HuH-7.5 (cell line): ENCODE measurements at places on chromosomes 11 and 22.

DNA sequence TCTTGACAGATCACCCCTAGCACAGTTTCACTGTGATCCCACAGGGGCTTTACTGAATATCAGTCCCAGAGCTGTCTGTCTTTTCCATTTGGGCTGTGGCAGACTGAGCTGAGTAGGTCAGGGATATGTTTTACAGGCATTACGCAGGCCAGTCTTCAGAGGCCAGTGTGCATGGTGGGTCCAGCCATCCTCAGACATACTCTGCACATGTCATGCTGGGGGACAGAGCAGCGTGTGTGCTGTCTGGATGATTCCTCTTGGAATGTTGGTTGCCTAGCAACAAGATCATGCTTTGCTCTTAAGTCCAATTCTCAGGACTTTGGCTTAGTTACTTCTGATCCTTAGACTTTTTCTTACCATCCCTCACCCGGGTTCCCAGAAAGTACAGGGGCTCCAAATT is 736.5 kb downstream of the DLG2 start:
- no peak for DNase-seq

DNA sequence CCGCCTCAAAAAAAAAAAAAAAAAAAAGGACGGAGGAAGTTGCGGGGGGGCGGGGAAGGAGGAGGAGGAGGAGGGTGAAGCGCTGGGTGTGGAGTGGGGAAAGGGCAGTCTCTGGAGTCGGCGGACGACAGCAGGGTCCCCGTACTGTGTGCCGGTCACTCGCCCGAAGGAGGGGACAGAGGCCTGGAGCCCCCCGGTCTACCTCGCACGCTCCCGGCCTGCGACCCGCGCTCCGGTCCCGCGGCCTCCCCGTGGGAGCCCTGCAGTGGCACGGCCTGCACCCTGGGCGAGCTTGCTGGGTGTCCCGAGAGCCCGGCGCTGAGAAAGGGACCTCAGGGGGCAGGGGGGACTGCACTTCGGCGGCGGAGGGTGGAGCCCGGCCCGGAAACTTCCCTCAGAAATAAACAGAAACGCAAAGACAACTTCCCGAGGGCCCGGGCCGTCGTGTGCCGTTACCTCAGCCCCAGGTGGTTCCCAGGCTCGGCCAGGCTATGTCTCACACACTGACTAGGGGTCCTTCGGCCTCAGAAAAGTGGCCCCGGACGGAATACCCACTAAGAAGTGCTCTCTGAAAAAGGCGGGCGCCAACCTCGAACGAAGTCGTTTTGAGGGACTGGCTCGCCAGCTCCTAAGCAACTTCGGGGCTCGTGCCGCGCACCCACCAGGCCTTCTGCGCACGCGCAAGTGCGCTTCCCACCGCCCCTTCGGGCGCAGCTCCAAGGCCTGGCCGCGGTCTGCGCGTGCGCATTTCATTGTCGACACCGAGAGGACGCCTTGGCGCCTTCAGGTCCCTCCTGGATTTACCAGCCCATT is at the start of gene MAJIN:
Gene MAJIN (minus strand): TSS at position 688 of the 813 bp plus-strand sequence. CDS start 12,703 bp downstream, outside the sequence.
- no peak for DNase-seq

GRCh38 chr11:126466236-126467045 is 111.0 kb downstream of the ST3GAL4 start:
- DNase-seq: no peak

- DNase-seq: peak; percentile 100
Measured at GRCh38 chr11:69700278-69701140, 3.3 kb downstream of the FGF19 start.

- DNase-seq: no peak
Measured at GRCh38 chr11:7977232-7977917, 9.8 kb upstream of the EIF3F start.

GRCh38 chr22:38694940-38695339 is 5.8 kb downstream of the JOSD1 start:
- no peak for DNase-seq

GRCh38 chr11:125433454-125434121 is 62.5 kb downstream of the FEZ1 start:
- DNase-seq: peak; percentile 31

- DNase-seq: peak; percentile 73
Measured at GRCh38 chr11:71153005-71153390, 99.4 kb downstream of the SHANK2 start.

- DNase-seq: no peak
Measured at GRCh38 chr11:128898580-128899344, 7.6 kb downstream of the KCNJ5 start.

GRCh38 chr11:20839231-20839630 is 169.8 kb downstream of the NELL1 start:
- no peak for DNase-seq

DNA sequence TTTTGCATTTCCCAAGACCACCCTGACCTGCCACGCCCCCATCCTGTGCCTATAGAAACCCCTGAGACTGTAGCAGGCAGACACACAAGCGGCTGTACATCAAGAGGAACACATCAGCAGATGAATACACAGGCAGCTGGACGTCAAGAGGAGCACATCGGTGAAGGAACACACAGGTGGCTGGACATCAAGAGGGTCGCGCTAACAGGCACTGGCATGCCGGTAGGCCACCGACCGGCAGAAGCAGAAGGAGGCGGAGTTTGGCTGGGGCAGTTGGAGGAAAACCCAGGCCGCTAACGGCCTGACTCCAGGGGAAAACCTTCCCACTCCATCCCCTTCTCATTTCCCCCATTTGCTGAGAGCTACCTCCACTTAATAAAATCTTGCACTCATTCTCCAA is 5.4 kb upstream of the IPO7 start:
- no peak for DNase-seq

- DNase-seq: no peak
Measured at GRCh38 chr22:47166446-47167016, 404.1 kb downstream of the TBC1D22A start.

- DNase-seq: peak; percentile 34
Measured at GRCh38 chr22:20904008-20904979, 12.9 kb upstream of the CRKL start.

DNA sequence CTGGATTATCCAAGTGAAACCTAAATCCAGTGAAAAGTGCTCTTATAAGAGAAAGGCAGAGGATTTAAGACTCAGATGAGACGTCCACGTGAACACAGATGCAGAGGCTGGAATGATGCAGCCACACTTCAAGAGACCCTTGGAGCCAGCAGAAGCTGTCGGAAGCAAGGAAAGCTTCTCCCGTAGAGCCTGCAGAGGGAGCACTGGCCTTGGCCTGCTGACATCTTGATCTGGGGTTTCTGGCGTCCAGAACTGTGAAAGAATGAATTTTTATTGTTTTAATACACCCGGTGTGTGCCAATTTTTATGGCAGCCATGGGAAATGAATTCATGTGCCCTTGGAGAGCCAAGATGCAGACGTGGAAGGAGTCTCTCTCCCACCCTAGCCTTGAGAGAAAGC is 407.0 kb upstream of the B3GAT1 start:
- DNase-seq: no peak

DNA sequence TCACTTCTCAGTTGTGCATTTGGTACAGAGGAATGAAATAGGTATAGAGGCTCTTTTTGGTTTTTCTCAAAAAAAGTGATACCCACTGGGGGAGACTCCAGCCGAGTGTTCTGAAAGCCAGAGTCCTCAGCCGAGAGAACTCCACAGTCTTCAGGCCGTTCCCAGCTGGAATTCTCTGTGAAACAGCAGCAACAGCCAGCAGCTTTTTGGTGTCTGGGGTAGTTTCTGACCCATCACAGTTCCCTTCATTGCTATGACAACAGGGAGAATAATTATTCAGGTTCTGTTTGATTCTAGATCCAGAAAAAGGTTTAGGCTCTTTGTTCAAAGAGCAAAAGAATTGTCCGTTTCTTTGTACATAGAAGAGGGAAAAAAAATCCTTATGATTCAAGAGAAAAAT is 84.6 kb downstream of the C22orf31 start:
- no peak for DNase-seq

- no peak for DNase-seq
Measured at GRCh38 chr11:13205486-13205885, 72.1 kb upstream of the BMAL1 start.

DNA sequence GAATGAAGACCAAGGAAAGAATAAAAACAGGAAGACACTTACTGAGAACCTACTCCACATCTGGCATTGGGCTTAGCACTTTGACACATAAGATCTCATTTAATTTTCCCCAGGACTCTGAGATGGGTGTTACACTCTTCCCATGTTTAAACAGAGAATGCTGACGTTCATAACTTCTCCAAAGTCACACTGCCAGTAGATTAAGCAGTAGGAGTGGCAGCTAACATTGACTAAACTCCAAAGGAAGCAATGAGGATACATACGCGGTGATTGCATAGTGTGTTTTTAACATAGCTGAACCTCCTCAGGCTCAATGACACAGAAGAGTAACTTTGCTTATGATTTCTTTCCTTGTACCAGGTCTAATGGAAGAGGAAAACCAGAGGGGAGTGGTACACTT is 14.5 kb upstream of the OR10V1 start:
- DNase-seq: no peak

GRCh38 chr22:50190941-50191741 is 5.4 kb downstream of the TRABD start:
- no peak for DNase-seq

DNA sequence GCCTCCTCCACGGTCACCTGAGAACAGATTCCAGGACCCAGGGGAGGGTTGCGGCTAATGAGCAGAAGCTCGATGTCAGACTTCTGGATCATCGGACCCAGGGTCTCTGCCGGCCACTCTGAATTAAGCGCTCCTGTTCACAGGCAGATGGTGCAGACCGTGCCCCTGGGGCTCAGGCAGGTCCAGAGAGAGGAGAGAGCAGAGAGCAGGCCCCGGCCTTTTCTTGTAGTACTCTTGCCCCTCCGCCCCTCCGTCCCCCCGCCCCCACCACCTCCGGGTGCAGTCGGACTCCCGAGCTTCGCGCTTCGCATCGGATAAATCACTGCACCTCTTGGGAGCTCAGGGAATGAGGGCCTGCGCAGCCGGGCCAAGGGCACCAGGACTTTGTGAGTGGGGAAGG is 50.3 kb downstream of the RPS6KA4 start:
- no peak for DNase-seq

GRCh38 chr11:58625826-58626460 is 3.5 kb downstream of the CNTF start:
- DNase-seq: no peak

DNA sequence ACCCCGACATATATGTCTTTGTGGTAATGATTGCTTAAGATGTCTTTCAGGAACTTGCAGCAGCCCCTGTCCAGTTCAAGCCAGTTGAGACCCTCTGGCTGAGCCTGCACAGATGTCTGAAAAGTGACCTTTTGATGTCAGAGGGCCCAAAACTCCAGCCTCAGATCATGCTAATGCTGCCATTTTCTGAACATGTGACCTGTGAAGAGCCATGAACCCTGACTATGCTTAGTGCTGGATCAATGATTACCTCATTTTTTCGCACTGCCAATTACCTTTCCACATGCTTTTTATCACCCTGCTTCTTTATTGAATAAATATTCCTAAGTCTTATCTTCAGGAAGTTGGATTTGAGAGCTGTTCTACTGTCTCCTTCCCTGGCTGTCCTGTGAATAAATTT is 6.9 kb upstream of the CYP2R1 start:
- no peak for DNase-seq

DNA sequence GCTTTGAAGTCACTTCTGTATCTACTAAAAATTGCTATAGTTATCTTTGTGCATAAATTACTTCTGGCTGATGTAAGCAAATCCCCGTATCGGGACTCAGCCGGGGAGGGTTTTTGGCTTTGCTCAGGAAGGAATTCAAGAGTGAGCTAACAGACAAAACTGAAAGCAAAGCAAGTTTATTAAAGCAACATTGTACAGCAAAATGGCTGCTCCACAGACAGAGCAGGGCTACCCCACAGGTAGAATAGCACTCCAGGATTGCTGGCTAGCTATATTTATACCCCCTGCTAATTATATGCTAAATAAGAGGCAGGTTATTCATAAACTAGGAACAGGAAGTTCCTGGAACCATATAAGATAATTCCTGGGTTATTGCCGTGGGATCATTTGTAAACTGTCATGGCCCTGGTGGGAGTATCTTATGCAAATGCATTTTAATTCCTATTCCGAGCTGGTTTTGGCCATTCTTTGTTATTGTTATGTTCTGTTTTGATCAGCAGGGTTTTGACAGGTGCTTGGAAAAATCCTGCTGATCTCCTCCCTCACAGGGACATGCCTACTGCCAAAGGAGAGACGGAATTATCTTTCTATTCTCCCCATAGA is 15.2 kb downstream of the MIF start:
- DNase-seq: no peak

DNA sequence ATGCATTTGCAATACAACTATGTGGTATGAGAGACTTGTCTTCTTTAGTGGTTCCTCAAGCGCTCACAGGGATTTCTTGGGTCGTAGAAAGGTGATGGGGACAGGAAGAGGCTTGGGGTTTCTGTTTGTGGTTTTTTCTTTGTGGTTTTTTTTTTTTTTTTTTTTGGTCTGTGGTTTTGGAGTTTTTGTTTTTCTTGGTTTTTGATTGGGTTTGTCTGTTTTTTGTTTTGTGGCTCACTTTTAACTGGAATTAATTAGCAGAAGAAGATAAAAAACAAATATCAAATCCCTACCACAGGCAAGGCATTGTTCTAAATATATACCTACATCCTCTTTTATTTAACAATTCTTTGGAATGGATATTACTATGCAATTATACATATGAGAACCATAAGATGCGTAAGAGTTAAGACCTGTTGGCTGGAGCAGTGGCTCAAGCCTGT is 5.5 kb downstream of the TTC28 start:
- DNase-seq: no peak

DNA sequence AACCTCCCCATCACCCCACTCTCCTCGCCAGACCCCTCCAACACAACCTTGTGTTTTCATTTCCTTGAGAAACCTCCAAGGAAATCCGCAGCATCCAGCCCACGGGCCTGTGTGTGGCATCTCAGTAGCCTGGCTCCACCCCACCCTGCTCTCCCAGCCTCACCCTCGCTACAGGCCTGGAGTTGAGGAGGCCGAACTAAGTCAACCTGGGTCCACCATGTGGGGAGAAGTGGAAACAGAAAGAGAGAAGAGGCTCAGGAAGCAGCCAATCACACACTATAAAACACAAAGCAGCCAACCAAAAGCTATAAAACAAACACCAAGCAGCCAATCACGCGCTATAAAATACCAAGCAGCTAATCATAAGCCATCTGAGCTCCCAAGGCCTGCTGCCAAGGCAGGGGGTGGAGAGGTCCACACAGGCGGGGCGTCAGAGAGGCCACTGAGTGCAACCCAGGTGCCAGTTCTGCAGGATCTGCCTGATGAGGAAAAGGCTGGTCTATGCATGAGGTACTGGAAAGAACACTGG is 72.0 kb downstream of the MICAL3 start:
- DNase-seq: no peak

DNA sequence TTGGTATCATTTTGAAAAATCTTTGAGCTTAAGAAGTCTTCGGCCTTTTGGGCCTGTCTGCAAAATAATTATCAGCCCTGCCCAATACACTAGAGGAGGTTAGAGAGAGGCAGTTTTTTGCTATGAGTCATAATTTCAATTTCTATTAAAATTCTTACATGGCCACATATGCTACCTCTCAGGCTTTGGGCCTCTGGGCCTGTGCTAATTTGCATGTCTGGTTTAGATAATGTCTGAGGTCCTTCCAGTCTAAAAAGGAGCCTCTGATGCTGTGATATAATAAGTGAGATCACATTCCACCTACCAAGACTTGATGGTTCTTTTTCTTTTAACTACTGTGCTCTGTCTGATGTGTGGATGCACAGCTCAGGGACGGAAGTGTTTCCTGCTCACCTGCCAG is 70.8 kb downstream of the KCNJ1 start:
- no peak for DNase-seq

GRCh38 chr11:66843776-66844495 is 695 bp downstream of the RCE1 start:
- peak; percentile 99 for DNase-seq
